ENCODE measurements at places on chromosomes 3 and 15.

DNA sequence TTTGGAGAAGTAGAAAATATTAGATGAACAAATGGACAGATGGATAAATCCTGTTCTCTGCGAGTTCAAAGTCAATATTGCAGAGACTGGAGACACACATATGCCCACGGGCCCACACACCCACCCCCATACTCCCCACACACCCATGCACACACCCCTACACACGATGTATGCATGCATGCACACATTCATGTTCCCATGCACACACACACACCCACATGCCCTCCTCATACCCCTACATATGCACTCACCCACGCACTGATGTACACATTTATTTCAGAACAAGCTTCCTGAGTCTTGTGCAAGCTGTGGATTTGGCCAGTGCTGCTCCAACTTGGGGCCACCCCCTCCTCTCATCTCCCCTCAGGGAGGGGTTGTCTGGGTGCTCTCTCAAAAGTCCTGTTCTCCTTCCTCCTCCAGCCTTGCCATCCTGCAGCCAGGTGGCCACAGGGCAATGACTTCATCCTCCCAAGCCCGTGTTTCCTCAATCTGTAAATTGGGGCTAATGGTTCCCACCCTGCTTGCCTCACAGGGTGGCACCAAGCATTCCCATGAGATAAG, 16.4 kb downstream of the MAPKAPK3 start:
- H3K27ac ChIP-seq: no peak overlapping the region
- peaks cover 47% of the 10 kb centered on the region for H3K4me1 ChIP-seq
- no peak overlapping the region for H3K4me3 ChIP-seq
- H3K36me3 ChIP-seq: no peaks in the 10 kb centered on the region

DNA sequence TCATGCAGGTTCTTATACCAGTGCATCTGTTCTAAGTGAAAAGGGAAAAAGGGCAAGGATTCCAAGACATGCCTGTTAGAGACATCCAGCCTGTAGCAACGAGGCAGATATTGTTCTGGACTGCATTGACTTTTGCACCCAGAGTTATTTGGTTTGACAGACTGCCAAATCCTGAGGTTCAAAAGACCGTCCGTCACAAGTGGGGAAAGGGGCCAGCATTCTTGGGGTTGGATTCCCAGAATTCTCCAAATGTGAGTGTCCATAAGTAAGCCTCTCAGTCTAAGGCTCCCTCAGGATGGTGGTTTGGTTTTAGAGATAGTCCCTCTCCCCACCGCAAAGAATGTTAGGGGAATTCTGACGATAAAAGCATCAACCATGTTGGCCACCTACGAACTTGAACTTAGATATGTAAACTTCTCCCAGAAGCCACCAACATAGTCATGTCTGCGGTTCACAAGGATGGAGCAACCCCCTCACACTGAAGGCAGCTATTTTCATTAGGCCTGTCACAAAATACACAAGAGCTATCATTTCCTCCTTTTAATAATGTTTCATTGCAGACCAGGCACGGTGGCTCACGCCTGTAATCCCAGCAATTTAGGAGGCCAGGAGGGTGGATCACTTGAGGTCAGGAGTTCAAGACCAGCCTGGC, 13.6 kb upstream of the LACTB start:
- no peaks in the 10 kb centered on the region for H3K36me3 ChIP-seq
- DNase-seq: no peak
- no peak overlapping the region for H3K4me3 ChIP-seq
- peaks cover 13% of the 10 kb centered on the region for H3K4me1 ChIP-seq

DNA sequence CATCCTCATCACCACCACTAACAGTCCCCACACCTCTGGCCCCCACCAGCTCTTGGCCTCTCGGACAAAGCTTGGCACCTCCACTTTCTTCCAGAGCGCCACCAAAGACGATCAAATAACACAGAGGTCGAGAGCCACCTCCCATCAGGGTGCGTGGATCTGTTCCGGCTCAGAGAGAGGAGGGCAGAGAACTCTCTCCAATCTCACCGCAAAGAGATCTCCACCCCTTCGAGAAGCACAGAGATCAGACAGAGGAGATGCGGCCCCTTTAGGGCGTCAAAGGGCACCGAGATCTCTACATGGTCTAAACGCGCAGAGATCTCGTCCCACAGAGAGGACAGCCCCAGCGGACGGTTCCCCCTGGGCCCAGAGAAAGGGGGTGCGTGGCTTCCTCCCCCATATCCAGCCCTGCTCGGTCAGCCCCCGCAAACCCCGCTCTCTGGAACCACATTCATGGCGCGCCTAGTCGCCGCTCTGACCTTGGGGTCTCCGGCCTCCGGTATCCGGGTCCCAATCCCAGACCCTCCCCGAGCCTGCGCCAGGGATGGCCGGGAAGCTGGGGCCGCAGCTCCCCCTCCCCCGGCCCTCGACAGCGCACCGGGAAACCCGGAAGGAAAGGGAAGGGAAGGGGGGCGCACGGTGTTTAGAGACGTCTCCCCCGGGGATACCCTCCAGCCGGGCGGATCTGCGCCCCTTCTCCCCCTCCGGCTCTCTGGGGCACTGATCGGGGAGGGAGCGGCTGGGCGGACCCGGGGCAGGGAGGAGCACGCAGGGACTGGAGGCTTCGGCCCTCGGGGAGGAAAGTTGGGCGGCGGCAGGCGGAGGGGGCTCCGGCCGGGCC, 608 bp downstream of the SCN5A start:
- no peaks in the 10 kb centered on the region for H3K27me3 ChIP-seq
- no peak for DNase-seq
- H3K27ac ChIP-seq: no peak overlapping the region
- peaks cover 2% of the 10 kb centered on the region for H3K4me1 ChIP-seq
- no peaks in the 10 kb centered on the region for H3K36me3 ChIP-seq

- no peak for DNase-seq
- H3K4me1 ChIP-seq: no peaks in the 10 kb centered on the region
- H3K27ac ChIP-seq: no peak overlapping the region
- H3K4me3 ChIP-seq: no peak overlapping the region
- H3K36me3 ChIP-seq: no peaks in the 10 kb centered on the region
- H3K27me3 ChIP-seq: peaks cover 39% of the 10 kb centered on the region
Measured at GRCh38 chr3:131568460-131568859, 65.7 kb upstream of the MRPL3 start.

DNA sequence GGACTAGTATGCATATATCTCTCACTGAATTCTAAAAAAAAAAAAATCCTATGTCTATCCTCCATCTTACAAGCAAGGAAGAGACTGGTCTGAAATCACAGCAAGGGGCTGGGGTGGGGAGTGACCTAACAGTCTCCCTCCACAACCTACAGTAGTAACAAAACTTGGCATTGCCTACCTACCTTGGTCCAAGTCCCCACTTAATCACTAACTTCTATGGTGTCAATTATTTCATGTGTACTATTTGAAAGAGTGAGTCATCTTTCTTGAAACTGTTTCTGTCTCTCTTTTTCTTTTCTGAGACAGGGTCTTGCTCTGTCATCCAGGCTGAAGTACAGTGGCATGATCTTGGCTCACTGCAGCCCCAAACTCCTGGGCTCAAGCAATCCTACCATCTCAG, 36.8 kb downstream of the CHAC1 start:
- H3K27me3 ChIP-seq: no peaks in the 10 kb centered on the region
- no peak overlapping the region for H3K4me3 ChIP-seq
- DNase-seq: no peak
- peaks cover 27% of the 10 kb centered on the region for H3K4me1 ChIP-seq

DNA sequence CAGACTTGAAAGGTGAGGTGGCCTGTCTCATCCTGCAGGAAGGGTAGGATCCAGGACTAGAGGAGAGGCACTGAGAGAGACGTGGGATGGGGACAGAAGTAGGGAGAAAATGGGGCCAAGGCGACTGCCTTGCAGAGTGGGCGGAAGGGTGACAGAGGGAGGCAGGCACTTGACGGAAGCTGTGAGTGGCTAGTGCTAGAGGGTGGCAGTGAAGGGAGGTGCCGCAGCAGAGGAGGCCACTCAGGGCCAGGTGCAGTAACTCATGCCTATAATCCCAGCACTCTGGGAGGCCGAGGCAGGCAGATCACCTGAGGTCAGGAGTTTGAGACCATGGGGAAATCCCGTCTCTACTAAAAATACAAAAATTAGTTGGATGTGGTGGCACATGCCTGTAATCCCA, 7.3 kb downstream of the CCDC33 start:
- H3K27ac ChIP-seq: no peak overlapping the region
- peaks cover 20% of the 10 kb centered on the region for H3K4me1 ChIP-seq
- peaks cover 37% of the 10 kb centered on the region for H3K27me3 ChIP-seq
- DNase-seq: no peak

- no peak overlapping the region for H3K27ac ChIP-seq
- DNase-seq: no peak
- no peaks in the 10 kb centered on the region for H3K36me3 ChIP-seq
- no peaks in the 10 kb centered on the region for H3K27me3 ChIP-seq
- H3K4me3 ChIP-seq: no peak overlapping the region
Measured at GRCh38 chr3:154884952-154885351, 195.2 kb upstream of the MME start.

- no peak overlapping the region for H3K27ac ChIP-seq
- no peak overlapping the region for H3K4me3 ChIP-seq
- H3K36me3 ChIP-seq: peaks cover 5% of the 10 kb centered on the region
Measured at GRCh38 chr3:80668600-80669294, 900.9 kb upstream of the ROBO1 start.

- H3K4me3 ChIP-seq: no peak overlapping the region
- peaks cover 3% of the 10 kb centered on the region for H3K4me1 ChIP-seq
- no peak overlapping the region for H3K27ac ChIP-seq
- no peak for DNase-seq
- peaks cover 25% of the 10 kb centered on the region for H3K27me3 ChIP-seq
- H3K36me3 ChIP-seq: no peaks in the 10 kb centered on the region
Measured at GRCh38 chr3:50495609-50496423, 7.6 kb downstream of the CACNA2D2 start.

DNA sequence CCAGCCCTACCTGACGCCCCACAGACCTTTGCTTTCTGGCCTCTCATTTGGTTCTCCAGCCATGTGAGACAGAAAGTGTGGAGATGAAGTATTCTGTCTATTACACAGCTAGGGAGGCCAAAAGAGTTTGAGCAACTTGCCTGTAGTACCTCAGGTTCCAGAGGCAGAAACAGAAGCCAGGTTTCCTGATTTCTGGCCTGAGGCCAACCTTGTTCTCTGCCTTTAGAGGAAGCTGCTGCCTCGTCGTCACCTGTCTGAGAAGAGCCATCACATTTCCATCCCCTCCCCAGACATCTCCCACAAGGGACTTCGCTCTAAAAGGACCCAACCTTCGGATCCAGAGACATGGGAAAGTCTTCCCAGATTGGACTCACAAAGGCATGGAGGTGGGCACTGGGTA, 3.8 kb downstream of the IL17RE start:
- peaks cover 21% of the 10 kb centered on the region for H3K4me1 ChIP-seq
- no peak overlapping the region for H3K4me3 ChIP-seq
- no peaks in the 10 kb centered on the region for H3K27me3 ChIP-seq
- no peak for DNase-seq

DNA sequence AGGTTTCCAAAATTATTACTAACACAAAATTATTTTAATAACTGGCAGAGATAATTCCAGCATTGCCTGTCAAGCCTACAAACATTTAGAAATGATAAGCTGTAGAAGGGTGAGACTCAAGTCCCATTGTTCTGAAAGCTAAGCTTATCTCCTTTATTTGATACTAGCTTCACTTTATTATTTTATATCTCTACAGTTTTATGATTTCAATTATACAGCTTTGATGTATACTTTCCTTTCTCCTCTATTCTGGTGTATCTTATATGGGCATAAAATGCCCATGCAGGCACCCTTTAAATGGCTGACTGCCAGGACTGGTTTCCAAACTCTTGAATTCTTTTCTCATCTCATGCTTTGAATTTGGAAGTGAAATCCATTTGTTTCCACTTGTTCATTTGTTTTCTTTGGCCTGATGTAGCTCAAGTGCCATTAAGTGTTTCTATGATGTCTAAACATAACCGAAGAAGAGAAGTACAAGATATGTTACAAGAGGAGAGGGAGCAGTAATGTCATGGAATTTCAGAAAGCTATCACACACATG, 372.1 kb upstream of the ARHGEF26 start:
- H3K4me1 ChIP-seq: peaks cover 10% of the 10 kb centered on the region
- H3K27me3 ChIP-seq: peaks cover 3% of the 10 kb centered on the region
- H3K36me3 ChIP-seq: no peaks in the 10 kb centered on the region
